ENCODE measurements at places on chromosomes 2 and 18.

- peak; percentile 88 for DNase-seq
Observed at GRCh38 chr2:54903736-54904554, 146.3 kb downstream of the RTN4 start.

GRCh38 chr2:239792405-239793084, 232.6 kb downstream of the NDUFA10 start:
- DNase-seq = no peak

- DNase-seq = no peak
Observed at GRCh38 chr2:126764686-126765265, 108.8 kb downstream of the GYPC start.

- no peak for DNase-seq
Observed at GRCh38 chr2:217014328-217015105, 154.7 kb upstream of the TNP1 start.

All from HT-29 (cell line).